ENCODE measurements at places on chromosomes 2 and 18.
A peak's percentile ranks its signal among the peaks of the same experiment; 100 is the strongest.

DNA sequence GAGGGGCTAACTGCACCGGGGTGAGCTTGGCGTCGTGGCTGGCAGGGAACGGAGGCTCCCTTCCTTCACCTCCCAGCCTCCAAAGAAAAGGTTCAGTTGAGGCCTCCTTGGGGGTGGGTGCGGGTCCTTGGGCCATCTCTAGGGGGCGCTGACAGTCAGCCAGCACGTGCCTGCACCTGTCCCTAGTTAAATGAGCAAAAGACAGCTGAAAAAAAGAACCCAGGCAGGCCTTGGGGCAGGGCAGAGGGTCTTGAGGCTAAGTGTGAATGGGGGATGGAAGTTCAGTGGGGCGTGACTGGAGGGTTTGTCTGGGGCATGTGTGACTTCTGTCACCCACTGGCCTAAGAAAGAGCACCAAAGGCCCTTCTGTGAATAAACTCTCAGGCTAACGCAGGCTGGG lies 56.4 kb downstream of the ZFP36L2 start:
- peak; percentile 69 for DNase-seq

DNA sequence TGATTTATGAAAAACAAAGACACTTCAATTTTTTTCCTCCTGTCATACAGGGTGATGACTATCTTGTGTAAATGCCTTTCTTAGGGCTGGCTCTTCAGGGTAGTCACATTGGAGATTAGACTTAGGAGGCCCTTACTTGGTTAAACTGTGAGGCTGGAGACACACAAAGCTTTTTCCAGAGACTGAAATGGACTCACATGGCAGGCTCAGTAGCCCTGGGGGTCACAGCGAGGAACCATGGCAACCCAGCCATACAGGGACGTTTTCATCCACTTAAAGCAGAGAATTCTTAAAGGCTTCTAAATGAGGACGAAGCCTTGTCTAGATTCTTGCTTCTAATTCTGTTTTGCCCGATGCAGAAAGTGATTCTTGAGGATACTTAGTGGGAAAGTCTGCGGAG lies 57.3 kb upstream of the ZDBF2 start:
- no peak for DNase-seq

DNA sequence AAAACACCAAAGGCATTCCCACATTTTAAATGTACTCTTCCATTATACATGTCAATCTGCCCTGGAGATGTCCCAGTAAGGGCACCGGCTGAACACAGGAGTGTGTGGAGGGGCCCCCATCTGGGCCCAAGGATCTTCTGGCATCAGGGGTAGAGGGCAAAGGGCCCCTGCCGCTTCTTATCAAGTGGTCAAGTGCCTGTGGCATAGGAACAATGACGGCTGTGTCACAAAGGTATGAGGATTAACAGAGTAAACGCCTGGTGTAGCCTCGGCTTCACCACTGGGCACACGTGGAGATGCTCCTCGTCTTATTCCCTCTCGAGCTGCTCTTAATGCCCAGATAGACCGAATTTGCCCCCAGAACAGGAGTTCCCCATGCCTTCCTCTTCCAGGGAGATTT lies 169.7 kb upstream of the GLI2 start:
- no peak for DNase-seq

DNA sequence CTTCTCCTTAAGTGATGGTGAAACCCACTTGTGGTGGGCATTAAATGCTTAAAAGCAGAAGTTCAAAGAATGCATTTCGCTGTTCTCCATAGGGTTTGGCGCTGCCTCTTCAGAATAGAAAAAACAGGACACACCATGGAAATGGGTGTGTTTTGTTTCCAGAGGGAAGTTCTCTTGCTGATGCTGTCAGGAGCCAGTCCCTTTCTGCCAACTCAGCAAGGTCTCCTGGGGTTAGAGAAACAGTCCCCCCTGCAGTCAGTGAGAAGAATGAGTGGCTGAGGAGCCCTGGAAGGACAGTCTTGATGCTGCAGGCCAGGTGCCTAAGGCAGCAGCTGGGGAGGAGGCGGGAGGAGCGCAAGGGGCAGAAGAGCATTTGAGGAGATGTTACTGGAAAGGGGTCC lies 37.8 kb upstream of the ASAP2 start:
- DNase-seq = no peak

- no peak for DNase-seq
Measured at GRCh38 chr18:27109451-27109850, 75.7 kb downstream of the CHST9 start.

Data from activated naive CD4-positive, alpha-beta T cell treated with Interleukin-2 at 50 U/mL for 16 hours (primary cell).